ENCODE measurements at places on chromosomes 2 and 18.

- DNase-seq, result no peak
Observed at GRCh38 chr18:5469340-5469739, 74.5 kb downstream of the EPB41L3 start.

DNA sequence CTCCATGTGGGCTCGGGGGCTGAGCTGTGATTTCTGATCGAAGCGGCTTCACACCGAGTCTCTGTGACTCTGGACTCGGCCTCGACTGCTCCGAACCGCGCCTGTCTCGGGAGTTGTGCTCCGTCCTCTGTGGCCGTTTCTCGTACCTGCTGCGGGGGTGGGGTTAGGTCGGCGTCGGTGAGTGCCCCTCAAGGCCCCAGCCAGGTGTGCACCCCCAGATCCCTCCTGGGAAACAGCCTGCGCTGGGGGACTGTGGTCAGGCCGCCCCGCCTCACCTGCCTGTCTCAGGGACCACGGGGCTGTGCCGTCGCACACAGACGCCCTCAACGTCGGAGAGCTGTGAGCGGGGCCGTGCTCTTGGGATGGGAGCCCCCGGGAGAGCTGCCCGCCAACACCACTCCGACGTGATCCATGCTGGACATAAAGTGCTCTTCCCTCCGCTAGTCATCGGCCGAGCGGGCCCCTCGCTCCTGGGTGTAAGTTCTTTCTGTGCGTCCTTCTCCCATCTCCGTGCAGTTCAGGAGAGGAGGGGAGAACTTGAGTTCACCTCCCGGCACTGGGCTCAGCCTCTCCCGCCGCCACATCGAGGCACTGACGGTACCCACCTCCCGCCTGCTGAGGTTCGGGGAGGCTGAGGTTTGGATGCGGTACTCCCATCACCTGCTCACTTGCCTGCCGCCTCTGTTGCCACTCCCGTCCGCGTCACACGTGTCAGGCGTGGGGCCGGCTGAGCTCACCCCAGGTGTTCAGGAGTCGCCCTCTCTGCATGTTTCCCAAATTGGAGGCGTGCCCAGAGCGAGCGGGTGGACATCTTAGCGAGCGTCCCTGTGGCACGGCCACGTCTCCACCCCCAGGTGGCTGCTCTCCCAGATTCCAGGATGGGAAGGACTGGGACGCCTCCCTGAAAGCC, 55.7 kb downstream of the CTDP1 start:
- DNase-seq, result no peak

DNA sequence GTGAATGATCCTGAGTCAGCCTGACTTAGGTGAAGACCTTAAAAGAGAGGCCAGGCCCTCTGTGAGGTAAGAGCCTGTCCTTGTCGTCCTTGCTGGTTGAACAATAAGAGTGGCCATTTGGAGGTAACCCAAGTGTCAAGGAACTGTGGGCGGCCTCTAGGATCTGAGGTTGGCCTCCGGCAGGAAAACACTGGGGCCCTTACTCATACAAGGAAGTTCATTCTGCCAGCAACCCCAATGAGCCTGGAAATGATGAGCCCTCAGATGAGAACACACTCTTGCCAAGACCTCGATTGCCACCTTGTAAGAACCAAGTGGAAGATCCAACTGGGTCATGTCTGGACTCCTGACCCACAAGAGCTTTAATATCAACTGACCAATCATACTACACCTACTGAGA, 95.5 kb upstream of the LRATD1 start:
- no peak for DNase-seq

DNA sequence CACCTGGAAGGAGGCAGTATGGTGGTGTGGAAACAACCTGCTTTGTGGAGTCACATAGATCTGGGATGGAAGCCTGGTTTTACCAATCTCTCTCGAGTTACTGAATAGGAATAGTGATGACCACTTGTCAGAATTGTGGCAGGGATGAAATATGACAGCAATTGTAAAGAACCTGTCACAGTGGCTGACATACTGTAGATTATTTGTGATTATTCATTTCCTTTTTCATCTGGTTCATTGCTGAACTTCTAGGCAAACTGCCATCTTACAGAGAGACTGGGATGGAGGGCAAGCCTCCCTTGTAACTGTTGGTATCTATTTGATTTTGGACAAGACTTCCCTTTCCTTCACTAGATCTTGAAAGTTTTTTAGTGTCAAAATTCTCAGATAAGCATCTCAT, 42.0 kb downstream of the FMNL2 start:
- no peak for DNase-seq

DNA sequence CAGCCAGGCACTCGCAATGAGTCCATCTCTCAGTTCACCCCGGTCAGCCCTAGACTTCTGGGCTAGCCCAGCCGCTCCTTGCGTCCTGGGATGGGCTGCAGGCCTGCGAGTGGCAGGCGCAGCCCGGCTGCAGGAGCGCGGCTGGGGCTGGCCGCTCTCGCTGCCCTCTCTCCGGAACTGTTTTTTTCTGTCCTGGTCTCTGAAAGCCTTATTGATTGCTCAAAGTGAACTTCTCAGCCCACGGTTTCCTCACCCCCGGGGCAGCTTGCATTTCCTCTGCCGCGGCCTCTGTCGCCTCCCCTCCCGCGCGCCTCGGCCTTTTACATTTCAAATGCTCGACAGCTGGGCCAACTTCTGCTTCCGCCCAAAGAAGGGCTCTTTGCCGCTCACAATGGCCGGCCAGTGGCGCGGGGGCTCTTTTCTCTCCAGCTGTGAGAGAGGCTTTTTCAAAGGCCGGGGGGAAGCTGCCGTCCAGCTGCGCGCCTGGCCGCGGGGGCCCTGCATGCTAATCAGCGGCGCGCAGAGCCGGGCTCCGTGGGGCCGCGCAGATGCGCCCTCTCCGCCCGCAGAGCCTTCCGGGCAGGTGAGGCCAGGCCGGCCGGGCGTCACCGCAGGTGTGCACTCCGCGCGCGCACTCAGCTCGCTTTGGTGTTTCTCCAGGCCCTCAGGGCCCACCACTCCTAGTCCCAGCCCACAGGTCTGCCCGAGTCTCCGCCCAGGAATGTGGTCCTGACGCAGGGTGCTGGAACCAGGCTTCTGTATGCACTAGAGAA, 513.8 kb downstream of the RNF144A start:
- no peak for DNase-seq
